ENCODE measurements at places on chromosomes 7 and 10.

GRCh38 chr7:28773423-28774145 lies 184.5 kb downstream of the TRIL start:
- no peak for DNase-seq

DNA sequence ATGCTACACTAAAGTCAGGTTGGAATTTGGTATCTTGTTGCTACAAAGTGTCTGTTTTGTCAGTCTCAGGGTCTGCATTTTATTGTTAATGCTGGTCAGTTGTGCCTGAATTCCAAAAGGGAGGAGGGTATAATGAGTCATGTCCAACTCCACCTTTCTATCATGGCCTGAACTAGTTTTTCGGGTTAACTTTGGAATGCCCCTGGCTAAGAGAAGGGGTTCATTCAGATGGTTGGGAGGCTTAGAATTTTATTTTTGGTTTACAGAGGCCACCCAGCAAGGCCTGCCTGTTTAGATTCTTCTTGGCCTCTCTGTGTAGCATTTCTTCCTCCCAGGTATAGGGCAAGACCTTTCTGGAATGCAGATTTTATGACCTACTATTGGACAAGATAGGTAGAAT lies 93.2 kb downstream of the SKIDA1 start:
- no peak for DNase-seq

DNA sequence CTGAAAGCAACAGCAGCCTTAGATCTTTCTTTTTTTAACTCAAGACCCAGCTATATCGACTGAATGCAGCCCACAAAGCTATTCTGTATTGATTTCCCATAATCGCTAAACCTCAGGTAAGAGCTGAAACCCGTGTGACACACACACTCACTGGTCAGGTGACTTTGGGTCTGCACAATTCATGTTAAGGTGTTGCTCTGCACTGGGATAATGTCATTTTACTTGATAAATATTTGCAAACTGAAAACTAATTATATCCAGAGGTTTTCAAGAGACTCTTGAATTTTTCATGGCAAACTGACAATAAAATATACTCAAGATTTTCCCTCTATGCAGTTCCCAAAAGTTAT lies 33.1 kb downstream of the SCRN1 start:
- DNase-seq: no peak

DNA sequence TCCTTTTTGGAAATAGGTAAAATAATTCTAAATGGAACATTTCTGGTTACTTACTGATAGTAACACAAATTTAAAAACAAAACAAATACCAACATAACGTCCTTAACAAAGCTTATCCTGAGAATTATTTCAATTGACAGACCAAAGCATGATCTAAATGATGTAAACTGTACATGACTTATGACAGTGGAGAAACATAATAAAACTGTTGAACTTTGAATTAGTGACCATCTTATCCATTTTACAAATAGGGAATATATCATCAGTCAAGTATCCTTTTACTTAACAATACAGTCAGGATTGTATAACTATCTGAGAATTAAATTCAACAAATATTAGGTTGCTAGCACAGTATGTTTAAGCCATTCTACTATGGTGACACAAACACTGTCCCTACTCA lies 2.4 kb downstream of the IPMK start:
- DNase-seq: no peak

DNA sequence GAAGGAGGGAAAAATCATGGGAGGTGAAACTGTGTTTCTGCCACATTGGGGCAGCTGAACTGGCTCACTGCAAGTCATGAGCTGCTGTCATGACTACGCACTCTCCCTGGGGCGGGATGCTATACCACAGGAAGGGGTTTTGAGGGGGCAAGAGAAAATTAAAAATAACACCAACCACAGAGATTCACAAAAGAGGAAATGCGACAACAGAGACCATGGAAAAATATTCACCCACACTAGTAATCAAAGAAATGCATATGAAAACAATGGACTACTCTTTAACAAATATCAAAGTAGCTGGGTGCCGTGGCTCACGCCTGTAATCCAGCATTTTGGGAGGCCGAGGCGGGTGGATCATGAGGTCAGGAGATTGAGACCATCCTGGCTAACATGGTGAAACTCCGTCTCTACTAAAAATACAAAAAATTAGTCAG lies 65.2 kb upstream of the TM9SF3 start:
- no peak for DNase-seq

- DNase-seq: peak; percentile 50
Observed at GRCh38 chr10:67884842-67885670, 600 bp downstream of the SIRT1 start.

- no peak for DNase-seq
Observed at GRCh38 chr7:70474639-70475234, 657.2 kb upstream of the GALNT17 start.

DNA sequence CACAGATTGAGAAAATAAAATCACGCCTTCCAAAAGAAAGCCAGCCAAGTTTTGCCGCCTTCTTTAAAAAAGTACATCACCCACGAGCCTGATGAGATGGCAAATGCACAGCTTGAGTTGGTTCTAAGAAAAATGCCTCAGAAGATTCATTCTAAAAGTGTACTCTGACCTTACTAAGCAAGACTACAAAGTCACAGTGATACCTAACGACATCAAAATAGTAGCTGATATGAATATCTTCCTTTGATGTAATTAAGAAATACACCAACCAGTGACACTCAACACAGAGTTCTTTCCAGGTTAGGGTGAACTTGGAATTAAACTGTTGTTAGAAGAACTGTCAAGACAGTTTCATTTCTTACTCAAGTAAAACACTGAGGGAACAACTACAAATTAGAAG lies 78.0 kb upstream of the AMPH start:
- no peak for DNase-seq

DNA sequence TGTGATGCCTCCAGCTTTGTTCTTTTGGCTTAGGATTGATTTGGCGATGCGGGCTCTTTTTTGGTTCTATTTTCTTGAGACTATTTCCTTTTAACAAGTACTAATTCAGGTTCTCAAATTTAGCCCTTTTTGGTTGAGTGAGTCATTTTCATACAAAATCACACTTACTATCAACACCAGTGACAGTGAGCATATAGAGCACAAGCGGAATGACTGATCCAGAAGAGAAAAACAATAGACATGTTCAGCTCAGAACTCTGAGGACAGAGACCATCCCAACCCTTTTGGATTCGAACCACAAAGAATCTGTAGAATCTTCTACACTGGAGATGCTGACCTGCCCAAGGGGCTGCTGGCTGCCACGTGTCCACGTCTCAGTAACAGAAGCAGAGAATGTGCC lies 56.4 kb upstream of the INSYN2A start:
- DNase-seq: no peak

GRCh38 chr7:37945336-37945735 lies 24.9 kb downstream of the EPDR1 start:
- DNase-seq: no peak

- DNase-seq: no peak
Observed at GRCh38 chr10:90435296-90435695, 422.5 kb downstream of the HTR7 start.

DNA sequence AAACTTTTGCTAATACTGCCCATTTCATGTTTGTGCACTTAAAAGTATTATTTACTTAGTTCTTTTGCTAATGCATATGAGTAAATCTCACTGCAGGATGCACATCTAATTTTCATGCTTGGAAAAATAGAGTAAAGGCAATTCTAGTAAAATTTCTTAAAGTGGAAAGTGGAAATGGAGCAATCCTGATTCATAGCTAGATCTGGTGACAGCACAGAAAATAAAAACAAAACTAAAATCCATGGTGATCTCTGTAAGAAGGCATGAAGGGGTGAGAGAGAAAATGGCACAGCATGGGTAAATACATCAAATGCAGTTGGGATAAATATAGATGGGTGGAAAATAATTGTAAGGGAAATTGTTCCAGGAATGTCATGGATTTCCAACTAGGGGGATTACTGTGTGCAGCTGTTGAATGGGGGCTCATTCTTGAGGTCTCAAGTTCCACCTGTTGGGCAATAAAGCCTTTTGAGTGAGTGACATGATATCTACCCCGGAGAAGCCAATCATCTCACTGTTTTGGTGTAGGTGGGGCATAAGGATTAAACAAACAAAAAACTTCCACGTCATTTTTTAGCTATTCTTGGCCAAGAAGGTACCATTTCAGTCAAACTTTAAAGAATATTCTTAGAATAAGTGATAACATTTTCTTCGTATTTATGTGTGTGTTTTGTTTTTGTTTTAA lies 1.7 kb upstream of the MCU start:
- DNase-seq: no peak

GRCh38 chr10:58220769-58221451 lies 46.8 kb downstream of the IPMK start:
- no peak for DNase-seq

- no peak for DNase-seq
Observed at GRCh38 chr10:62503872-62504271, 129.7 kb downstream of the ZNF365 start.

GRCh38 chr7:151754142-151754590 lies 122.7 kb downstream of the PRKAG2 start:
- DNase-seq: no peak

GRCh38 chr7:52691257-52691656 lies 344.2 kb upstream of the POM121L12 start:
- no peak for DNase-seq

DNA sequence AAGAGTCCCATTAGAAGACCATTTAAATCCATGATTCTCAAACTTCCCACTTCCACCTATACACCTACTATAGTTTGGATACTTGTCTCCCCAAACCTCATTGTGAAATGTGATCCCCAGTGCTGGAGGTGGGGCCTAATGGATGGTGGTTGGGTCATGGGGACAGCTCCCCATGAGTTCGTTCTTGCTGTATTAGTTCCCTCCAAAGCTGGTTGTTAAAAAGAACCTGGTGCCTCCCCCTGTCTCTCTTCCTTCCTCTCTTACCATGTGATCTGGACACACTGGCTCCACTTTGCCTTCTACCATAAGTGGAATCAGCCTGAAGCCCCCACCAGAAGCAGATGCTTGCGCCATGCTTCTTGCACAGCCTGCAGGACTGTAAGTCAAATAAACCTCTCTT lies 53.9 kb downstream of the WIPF3 start:
- DNase-seq: no peak

GRCh38 chr10:88528201-88528600 lies 54.9 kb downstream of the RNLS start:
- DNase-seq: no peak

- DNase-seq: no peak
Observed at GRCh38 chr10:111077785-111078504, 1.1 kb downstream of the ADRA2A start.

GRCh38 chr10:91249700-91250099 lies 29.2 kb downstream of the PCGF5 start:
- DNase-seq: no peak

Data from stimulated activated CD8-positive, alpha-beta memory T cell treated with anti-CD3 and anti-CD28 coated beads, Interleukin-15, amount 100 ng/mL, for 24 hours (primary cell).